Spleen (tissue), 13 donors: ENCODE measurements at places on chromosomes 1 and 21. TPM values are rescaled to one million over a fixed set of nuclear protein-coding genes. Genes with fewer than 3 reads are reported as not detected.

The TFF2 gene
- 0.14 TPM for polyA plus RNA-seq

The AVPR1B gene
- polyA plus RNA-seq: not detected

The THEMIS2 gene
- polyA plus RNA-seq: 122 TPM

The SELE gene
- 0.11 TPM for polyA plus RNA-seq

The ELOA gene
- polyA plus RNA-seq: 7.9 TPM

The ZFP69B gene
- 0.80 TPM for polyA plus RNA-seq

The CHODL gene
- polyA plus RNA-seq: 2.3 TPM

The BTBD19 gene
- polyA plus RNA-seq: 5.5 TPM

DNA sequence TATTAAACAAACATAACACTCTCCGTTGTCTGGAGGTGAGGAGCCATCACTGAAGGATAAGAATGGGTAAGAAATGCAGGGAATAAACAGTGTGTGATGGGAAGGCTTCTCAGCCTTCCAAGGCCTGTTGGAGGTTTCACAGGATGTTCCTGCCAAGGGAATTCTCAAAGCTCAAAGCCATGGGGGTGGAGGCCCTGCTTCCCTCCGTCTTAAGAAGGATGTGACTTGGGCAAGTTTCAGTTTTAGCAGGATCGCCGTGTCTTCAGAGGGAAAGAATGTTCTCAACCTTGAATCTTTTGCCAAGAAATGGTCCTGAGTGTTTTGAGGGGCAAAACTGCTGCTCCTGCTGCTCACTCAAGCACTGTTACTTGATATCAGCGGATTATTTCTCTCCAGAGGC is 41.7 kb upstream of the IL20 start:
- no peak for DNase-seq

- no peak for DNase-seq
Measured at GRCh38 chr1:90580176-90580575, 136.9 kb downstream of the BARHL2 start.

- DNase-seq: no peak
Measured at GRCh38 chr21:43348801-43349261, 78.1 kb downstream of the SIK1 start.

GRCh38 chr1:10117132-10117531 is 84.4 kb downstream of the UBE4B start:
- DNase-seq: no peak

GRCh38 chr21:15826908-15827601 is 97.3 kb downstream of the USP25 start:
- no peak for DNase-seq

DNA sequence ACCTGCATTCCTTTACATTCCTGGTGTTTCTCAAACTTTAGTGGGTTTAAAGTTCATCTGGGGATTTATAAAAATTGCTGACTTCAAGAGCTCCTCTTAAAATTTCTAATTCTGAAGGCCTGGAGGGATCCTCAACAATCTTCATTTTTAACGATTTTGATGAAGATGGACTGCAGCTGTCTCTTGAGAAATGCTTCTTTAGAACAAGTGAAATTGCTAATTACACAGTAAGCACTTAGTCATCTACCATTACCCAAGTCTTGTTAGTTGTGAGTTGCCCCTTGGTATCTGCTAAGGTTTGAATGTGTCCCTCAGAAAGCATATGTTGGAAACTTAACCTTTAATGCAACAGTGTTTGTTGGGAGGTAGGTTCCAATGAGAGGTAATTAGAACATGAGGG is 163.7 kb downstream of the LTN1 start:
- DNase-seq: no peak

DNA sequence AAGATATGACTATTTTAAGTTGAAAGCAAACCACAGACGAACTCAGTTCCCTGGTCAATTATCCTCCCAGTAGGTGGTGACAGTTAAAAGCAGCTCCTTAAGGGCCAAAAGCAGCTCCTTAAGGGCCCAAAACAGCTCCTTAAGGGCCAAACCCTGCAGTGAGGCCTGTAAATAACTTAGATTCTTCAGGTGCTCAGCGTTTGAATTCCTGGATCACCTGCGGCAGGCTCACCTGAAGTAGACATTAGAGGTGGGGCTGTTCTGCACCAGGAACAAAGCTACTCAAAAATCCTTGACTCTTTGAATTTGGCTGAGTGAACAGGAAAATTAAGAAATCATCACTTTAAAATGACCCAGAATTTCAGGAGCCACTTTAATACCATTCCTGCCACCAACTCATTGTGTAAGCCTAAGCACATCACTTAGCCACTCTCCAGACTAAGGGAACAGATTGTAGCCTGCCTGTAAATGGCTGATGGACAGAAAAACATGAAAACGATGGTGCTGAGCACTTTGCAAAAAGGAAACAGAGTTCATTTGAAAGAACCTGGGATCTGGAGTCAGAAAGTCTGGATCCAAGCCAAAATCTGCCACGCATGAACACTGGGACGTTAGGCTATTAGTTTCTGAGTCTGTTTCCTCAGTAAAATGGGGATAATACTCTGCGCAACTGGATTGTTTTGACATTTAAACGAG is 126.9 kb downstream of the LRIG2 start:
- DNase-seq: no peak

- DNase-seq: no peak
Measured at GRCh38 chr1:119713039-119713748, 1.5 kb downstream of the PHGDH start.

GRCh38 chr1:27522432-27523336 is 32.7 kb upstream of the WASF2 start:
- peak; percentile 77 for DNase-seq

GRCh38 chr1:228691211-228691610 is 44.1 kb upstream of the RHOU start:
- no peak for DNase-seq

DNA sequence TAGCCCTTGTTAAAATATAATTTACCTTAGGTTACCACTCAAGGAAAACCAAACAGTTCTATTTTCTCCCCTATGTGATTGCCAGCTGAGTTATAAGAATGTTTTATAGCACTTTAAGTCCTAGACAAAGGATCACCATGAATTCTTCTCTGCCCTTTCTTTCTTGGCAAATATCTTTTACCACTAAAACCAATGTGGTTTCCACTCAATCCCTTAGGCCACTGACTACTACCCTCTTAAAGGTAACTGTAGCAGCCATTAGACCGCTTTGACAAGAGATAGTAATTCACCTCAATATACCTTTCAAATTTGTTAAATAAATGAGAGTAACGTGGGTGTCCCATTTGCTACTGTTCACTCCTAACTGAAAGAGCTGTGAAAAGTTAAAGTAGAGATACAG is 307.9 kb upstream of the PRMT6 start:
- no peak for DNase-seq

- DNase-seq: peak; percentile 74
Measured at GRCh38 chr1:230280054-230280795, 145.9 kb downstream of the PGBD5 start.

DNA sequence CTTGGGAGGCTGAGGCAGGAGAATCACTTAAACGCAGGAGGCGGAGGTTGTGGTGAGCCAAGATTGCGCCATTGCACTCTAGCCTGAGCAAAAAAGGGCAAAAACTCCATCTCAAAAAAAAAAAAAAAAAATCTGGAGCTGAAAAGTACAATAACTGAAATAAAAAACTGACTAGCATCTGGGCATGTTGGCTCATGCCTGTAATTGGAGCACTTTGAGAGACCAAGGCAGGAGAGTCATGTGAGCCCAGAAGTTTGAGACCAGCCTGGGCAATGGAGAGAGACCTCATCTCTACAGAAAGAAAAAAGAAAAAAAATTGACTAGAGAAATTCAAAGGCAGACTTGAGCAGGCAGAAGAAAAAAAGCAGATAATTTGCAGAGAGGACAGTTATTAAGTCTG is 18.1 kb downstream of the CLDN19 start:
- no peak for DNase-seq

DNA sequence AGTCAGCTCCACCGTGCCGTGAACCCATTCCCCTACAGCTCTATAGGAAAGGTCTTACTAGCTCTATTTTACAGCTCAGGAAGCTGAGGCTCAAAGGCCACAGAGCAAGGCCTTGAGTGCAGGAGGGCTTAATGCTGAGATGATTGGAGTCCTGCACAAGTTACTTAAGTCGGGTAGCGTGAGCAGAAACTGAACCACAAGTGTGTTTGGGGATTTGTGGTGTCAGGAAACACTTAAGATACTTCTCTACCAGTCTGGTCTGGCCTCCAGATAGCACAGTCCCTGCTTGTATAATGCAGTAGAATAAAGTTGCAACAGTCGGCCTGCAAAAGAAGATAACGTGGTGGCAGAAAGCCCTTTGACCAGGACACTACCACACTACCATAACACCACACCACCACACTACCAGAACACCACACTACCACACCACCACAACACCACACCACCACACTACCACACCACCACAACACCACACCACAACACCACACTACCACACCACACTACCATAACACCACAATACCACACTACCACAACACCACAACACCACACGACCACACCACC is 118.1 kb downstream of the SPSB1 start:
- no peak for DNase-seq

- DNase-seq: no peak
Measured at GRCh38 chr1:85303440-85304162, 27.2 kb upstream of the BCL10 start.

- no peak for DNase-seq
Measured at GRCh38 chr1:58331156-58331555, 215.4 kb downstream of the OMA1 start.

DNA sequence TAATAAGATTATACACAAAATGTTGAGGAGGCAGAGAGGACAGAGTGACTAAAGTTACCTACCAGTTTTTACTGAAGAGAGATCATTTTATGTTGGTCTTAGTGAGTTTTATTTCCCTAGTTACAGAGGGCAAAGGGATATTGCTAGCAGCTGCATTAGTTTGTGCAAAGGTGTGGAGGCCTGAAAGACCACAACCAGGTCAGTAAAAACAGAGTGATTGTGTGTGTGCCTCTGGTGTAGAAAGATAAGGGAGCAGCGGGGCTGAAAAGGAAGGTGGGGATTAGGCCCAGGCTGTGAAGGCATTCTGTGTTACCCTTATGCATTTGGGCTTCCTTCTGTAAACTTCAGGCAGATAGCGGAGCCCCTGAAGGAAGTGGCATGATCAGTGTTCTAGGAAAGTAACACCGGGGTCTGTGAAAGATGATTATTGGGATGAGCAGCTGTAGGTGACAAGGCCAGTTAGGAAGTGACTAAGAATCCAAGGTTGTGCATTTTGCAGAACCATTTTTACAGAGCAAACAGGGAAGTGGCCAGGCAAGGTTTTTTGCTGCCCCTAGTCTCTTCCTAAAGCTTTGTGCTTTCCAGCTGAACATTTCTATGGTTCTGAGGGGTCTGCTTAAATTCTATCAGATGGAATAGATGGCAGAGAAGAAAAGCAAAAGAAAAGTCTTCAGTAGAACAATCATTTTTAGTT is 3.7 kb downstream of the GADD45A start:
- DNase-seq: no peak

- no peak for DNase-seq
Measured at GRCh38 chr1:78369546-78369945, 121.2 kb upstream of the PTGFR start.
